Caki2 (cell line): ENCODE measurements at places on chromosomes 6 and 20. TPM values are rescaled to one million over a fixed set of nuclear protein-coding genes. Genes with fewer than 3 reads are reported as not detected.

The IFNGR1 gene
- total RNA-seq: 51.9 and 58.4 TPM in 2 replicates

The NTSR1 gene
- total RNA-seq: not detected in 2 replicates

The HDGFL1 gene
- total RNA-seq: not detected in 2 replicates

The GPR6 gene
- not detected in 2 replicates for total RNA-seq

The HECA gene
- total RNA-seq: 5.2 TPM in 2 replicates

The COX4I2 gene
- not detected in 2 replicates for total RNA-seq

The KCNQ2 gene
- 10.0 TPM in 1 of 2 replicates, not detected in the other for total RNA-seq

The BNIP5 gene
- not detected in 2 replicates for total RNA-seq

The PRL gene
- not detected in 2 replicates for total RNA-seq

The RALY gene
- 258 and 327 TPM in 2 replicates for total RNA-seq

The SLC17A1 gene
- total RNA-seq: 0.24 and 0.64 TPM in 2 replicates

The TMEM151B gene
- total RNA-seq: not detected in 2 replicates

The OLIG3 gene
- not detected in 2 replicates for total RNA-seq

The NKX2-2 gene
- not detected in 2 replicates for total RNA-seq

The PAQR8 gene
- 3.7 and 3.9 TPM in 2 replicates for total RNA-seq

The IP6K3 gene
- 0.07 and 0.12 TPM in 2 replicates for total RNA-seq

The FNDC11 gene
- total RNA-seq: 1.1 and 8.2 TPM in 2 replicates

The RAB32 gene
- 129 and 163 TPM in 2 replicates for total RNA-seq

The ECT2L gene
- total RNA-seq: not detected in 2 replicates

The CSTF1 gene
- total RNA-seq: 42.7 and 61.1 TPM in 2 replicates

The CCN5 gene
- total RNA-seq: 39.7 and 55.7 TPM in 2 replicates

The COL21A1 gene
- not detected in 2 replicates for total RNA-seq

The TBC1D22B gene
- 4.0 and 6.1 TPM in 2 replicates for total RNA-seq

The TULP1 gene
- total RNA-seq: not detected in 2 replicates
